ENCODE measurements at places on chromosomes 2 and 18.

- no peaks in the 10 kb centered on the region for H3K27me3 ChIP-seq
- H3K4me1 ChIP-seq: peaks cover 24% of the 10 kb centered on the region
- H3K36me3 ChIP-seq: peaks cover 91% of the 10 kb centered on the region
- no peak for DNase-seq
- no peak overlapping the region for H3K27ac ChIP-seq
Observed at GRCh38 chr18:23536204-23536603, 32.9 kb downstream of the RMC1 start.

GRCh38 chr2:180614776-180615175, 365.6 kb upstream of the UBE2E3 start:
- DNase-seq: no peak
- H3K4me1 ChIP-seq: no peaks in the 10 kb centered on the region
- no peaks in the 10 kb centered on the region for H3K36me3 ChIP-seq
- H3K4me3 ChIP-seq: no peak overlapping the region

DNA sequence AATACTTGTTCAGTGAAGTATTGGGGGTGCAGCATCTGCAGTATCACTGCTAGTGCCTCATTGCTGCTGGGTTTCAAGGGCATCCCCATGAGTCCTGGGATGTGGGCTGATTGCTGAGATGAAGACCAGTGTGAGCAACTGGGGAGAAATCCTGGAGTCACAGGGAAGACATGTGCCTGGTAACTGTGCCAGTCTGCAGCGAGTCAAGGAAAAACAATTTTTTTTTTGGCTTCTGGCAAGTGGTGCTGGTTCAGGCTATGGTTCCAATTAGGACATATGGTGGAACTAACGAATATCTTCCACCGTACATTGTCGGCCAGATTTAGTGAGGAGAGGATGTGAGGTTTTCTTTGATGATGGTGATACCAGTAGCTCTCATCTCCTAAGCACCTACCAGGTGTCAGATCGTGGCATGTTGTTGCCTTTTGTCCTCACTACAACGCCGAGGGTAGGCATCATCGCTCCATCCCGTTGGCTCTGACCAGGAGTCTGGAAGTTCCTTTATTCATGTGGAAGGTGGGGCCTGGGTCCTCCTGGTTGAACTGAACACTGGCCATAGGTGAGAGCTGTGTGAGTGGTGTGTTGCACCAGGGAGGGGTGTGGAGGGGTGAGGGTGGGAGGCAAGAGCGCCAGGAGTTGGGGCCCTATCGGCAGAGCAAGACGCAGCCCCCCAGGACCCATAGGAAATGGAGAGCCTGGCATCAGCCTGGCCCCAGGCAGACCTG, 118.0 kb upstream of the HS6ST1 start:
- H3K4me1 ChIP-seq: peaks cover 14% of the 10 kb centered on the region
- no peak overlapping the region for H3K4me3 ChIP-seq
- H3K36me3 ChIP-seq: no peaks in the 10 kb centered on the region
- no peak overlapping the region for H3K27ac ChIP-seq
- peaks cover 22% of the 10 kb centered on the region for H3K27me3 ChIP-seq

DNA sequence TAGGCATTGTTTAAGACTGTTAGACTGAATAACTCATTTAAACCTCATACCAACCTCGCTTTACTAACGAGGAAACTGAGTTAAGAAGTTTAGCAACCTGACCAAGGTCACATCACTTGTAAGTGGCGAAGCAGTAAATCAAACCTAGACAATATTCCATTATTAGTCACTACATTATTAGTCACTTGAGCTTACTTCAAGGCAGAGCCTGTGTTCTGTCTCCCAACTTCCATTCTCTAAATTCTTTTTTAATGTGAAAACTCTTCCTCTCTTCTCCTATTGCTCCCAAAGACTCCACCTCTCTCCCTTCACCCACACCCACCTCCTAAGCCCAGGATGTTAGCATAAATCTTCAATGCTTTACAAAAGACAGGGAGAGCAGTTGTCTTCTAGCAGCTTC, 156.5 kb downstream of the ARL6IP6 start:
- H3K27me3 ChIP-seq: no peaks in the 10 kb centered on the region
- H3K4me1 ChIP-seq: no peaks in the 10 kb centered on the region
- H3K27ac ChIP-seq: no peak overlapping the region
- H3K4me3 ChIP-seq: no peak overlapping the region
- no peaks in the 10 kb centered on the region for H3K36me3 ChIP-seq

GRCh38 chr18:45066886-45067285, 386.2 kb downstream of the SETBP1 start:
- H3K4me1 ChIP-seq: no peaks in the 10 kb centered on the region
- no peak overlapping the region for H3K27ac ChIP-seq

DNA sequence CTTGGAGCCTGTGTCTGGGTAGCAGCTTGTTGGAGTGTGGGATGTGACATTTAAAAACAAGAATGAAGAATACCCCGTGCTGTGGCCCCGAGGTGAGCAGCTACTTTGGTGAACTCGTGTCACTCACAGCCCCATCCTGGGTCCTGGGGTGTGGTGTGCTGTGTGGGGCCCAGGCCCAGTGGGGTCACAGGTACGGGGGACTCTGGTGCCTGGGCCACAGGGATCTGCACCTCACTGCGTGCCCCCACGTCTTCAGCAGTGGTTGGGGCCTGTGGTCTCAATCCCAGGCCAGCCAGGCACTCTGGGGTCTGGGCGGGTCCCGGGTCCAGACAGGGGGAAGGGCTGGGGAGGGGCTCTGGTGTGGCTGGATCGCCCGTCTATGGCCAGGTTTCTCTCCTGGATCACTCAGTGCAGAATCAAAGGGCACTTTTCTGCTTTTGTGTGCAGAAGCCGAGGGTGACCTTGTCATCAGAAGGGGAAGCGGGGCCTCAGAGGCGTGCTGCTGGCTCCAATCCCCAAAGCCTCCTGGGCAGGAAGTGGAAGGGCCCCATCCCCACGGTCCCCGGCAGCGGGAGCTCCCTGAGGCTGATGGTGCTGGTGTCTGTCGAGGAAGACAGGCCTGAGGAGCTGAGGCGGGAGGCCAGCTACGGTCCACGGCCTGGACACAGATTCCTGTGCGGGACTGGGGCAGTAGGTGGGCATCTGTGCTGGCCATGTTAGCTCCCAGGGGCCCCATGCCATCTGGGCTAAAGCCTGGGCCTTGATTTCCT, 1.4 kb downstream of the GPR35 start:
- H3K4me1 ChIP-seq: peaks cover 36% of the 10 kb centered on the region
- H3K27me3 ChIP-seq: no peaks in the 10 kb centered on the region
- H3K4me3 ChIP-seq: peak overlapping the region; percentile 73
- H3K36me3 ChIP-seq: peaks cover 23% of the 10 kb centered on the region
- no peak for DNase-seq

DNA sequence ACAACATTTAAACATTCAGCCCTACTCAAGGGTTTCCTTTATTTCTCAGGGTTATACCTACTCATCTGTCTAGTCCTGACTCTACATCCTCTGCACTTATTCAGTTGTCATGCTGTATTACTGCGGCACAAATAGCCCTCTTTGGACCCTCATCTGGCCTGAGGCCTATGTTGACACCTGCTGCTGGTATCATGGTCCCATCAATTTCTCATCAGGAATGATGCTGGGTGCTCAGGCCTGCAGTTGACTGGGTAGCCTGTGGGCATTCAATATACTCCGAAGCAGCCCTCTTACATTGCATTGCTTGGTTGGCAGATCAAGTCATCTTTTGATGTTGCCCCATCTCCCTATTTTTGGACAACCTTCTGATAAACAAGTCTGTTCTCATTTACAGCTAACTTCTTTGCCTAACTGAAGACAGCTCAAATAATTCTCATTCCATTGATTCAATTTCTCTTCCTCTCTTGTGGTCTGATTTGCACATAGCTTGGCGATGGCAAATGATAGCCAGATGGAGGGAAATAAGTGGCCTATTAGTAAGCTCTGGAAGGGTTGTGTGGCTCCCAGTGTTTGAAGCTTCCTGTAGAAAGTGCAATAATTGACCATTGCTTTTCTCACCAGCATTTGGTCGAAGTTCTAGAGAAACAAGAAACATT, 19.1 kb upstream of the MC4R start:
- H3K36me3 ChIP-seq: no peaks in the 10 kb centered on the region
- H3K27ac ChIP-seq: no peak overlapping the region
- H3K27me3 ChIP-seq: no peaks in the 10 kb centered on the region
- H3K4me1 ChIP-seq: no peaks in the 10 kb centered on the region

GRCh38 chr2:174664084-174664759, 66.6 kb upstream of the WIPF1 start:
- H3K27ac ChIP-seq: no peak overlapping the region
- DNase-seq: no peak
- H3K36me3 ChIP-seq: peaks cover 6% of the 10 kb centered on the region
- no peak overlapping the region for H3K4me3 ChIP-seq

- no peak for DNase-seq
- H3K27ac ChIP-seq: no peak overlapping the region
- H3K4me1 ChIP-seq: peaks cover 9% of the 10 kb centered on the region
- H3K36me3 ChIP-seq: no peaks in the 10 kb centered on the region
- H3K4me3 ChIP-seq: no peak overlapping the region
Observed at GRCh38 chr2:9692456-9693195, 61.8 kb upstream of the YWHAQ start.

- no peak overlapping the region for H3K27ac ChIP-seq
- H3K4me3 ChIP-seq: no peak overlapping the region
- H3K4me1 ChIP-seq: no peaks in the 10 kb centered on the region
- H3K27me3 ChIP-seq: no peaks in the 10 kb centered on the region
- H3K36me3 ChIP-seq: no peaks in the 10 kb centered on the region
- no peak for DNase-seq
Observed at GRCh38 chr2:138321458-138321857, 180.1 kb upstream of the SPOPL start.

GRCh38 chr2:119049968-119050704, 108.1 kb downstream of the MARCO start:
- no peak for DNase-seq
- no peak overlapping the region for H3K27ac ChIP-seq
- H3K36me3 ChIP-seq: no peaks in the 10 kb centered on the region
- peaks cover 4% of the 10 kb centered on the region for H3K27me3 ChIP-seq
- H3K4me1 ChIP-seq: no peaks in the 10 kb centered on the region

DNA sequence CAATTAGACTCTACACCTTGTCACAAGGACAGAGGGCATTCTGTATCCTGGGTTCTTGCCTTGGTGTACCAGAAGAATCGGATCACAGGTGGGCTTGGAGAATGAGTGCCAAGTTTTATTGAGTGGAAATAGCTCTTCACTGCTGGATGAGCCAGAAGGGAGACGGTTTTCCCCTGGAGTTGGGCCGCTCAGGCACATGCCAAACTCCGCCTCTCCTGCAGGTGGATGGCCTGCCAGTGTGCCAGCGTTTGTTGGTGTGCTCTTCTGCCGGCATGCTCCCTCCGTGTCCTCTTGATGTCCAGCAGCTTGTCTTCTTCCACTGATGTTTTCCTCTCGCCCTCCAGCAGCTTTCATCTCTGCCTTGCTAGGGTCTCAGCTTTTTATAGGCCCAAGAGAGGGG, 115.5 kb upstream of the RAB27B start:
- DNase-seq: no peak
- peaks cover 41% of the 10 kb centered on the region for H3K27me3 ChIP-seq
- H3K27ac ChIP-seq: no peak overlapping the region

- no peaks in the 10 kb centered on the region for H3K36me3 ChIP-seq
- no peaks in the 10 kb centered on the region for H3K4me1 ChIP-seq
- no peak for DNase-seq
- no peak overlapping the region for H3K27ac ChIP-seq
- H3K27me3 ChIP-seq: peaks cover 7% of the 10 kb centered on the region
Observed at GRCh38 chr2:106892048-106892447, 6.1 kb upstream of the ST6GAL2 start.

- H3K4me1 ChIP-seq: peaks cover 24% of the 10 kb centered on the region
- no peak for DNase-seq
- H3K27ac ChIP-seq: no peak overlapping the region
- H3K27me3 ChIP-seq: no peaks in the 10 kb centered on the region
- no peak overlapping the region for H3K4me3 ChIP-seq
Observed at GRCh38 chr2:208279236-208279635, 13.2 kb downstream of the PIKFYVE start.

DNA sequence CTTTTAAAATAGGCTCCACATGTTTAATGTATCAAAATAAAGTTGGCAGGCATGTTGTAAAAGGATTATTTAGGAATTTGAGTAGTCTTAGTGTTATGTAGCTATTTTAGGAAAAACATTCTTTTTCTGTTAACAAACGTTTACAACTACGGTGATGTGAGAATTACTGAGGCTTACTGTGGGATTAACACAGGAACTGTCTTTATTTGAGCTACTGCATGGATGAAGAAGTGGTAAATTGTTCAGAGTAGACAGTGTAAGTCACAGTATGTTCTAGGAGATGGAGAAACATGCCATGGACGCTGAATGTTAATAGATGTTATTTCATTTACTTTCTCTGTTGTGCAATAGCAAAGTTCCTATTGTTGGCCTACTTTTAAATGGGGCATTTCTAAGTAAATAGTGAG, 1.6 kb downstream of the PPM1B start:
- H3K4me1 ChIP-seq: peaks cover 45% of the 10 kb centered on the region
- H3K27ac ChIP-seq: no peak overlapping the region
- no peak for DNase-seq

DNA sequence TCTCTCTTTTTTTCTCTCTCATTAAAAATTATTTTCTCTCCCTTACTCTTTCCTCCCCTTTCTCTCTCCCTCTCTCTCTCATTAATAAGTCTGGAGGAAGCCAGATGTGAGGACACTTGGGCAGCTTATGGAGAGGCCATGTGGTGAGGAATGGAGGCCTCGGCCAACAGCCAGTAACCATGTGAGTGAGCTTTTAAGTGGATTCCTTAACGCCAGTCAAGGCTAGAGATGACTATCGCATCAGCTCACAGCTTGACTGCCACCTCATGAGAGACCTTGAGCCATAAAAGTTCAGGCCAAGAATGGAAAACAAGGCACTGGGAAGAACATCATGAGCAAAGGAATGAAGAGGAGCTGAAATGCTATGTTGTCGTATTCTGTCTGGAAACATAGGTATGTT, 39.1 kb downstream of the ETAA1 start:
- no peaks in the 10 kb centered on the region for H3K27me3 ChIP-seq
- H3K4me3 ChIP-seq: no peak overlapping the region
- no peaks in the 10 kb centered on the region for H3K4me1 ChIP-seq
- no peak for DNase-seq

GRCh38 chr2:107036293-107036692, 150.3 kb upstream of the ST6GAL2 start:
- no peak for DNase-seq
- H3K4me3 ChIP-seq: no peak overlapping the region
- no peak overlapping the region for H3K27ac ChIP-seq

DNA sequence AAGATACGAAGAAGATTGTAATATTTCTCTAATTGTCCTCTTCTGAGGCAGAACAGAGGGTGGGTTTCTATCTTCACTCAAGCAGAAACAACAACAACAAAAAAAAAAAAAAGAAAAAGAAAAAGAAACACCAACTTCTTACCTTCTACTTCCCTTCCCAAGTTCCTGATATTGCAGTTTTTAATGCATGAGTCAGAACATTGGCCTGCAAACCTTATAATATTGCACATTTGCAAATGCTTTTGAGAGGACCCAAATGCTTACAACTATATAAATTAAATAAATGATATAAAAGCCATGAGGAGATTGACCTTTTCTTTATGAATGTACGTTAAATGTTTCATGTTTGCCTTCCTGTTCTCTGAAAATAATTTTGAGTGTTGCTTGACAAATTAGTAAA, 37.3 kb downstream of the PAX3 start:
- no peak overlapping the region for H3K27ac ChIP-seq
- no peak for DNase-seq
- no peak overlapping the region for H3K4me3 ChIP-seq

GRCh38 chr2:156436497-156437085, 412 bp downstream of the GPD2 start:
- H3K36me3 ChIP-seq: peaks cover 31% of the 10 kb centered on the region
- peak; percentile 22 for DNase-seq
- peak overlapping the region; percentile 98 for H3K27ac ChIP-seq

GRCh38 chr2:65017335-65017734, 28.1 kb downstream of the SLC1A4 start:
- H3K4me3 ChIP-seq: no peak overlapping the region
- peaks cover 76% of the 10 kb centered on the region for H3K36me3 ChIP-seq
- no peak overlapping the region for H3K27ac ChIP-seq
- peaks cover 9% of the 10 kb centered on the region for H3K4me1 ChIP-seq

All from activated T-helper 2 cell treated with anti-CD3 and anti-CD28 coated beads, Interferon-gamma antibody, Interleukin-2, Interleukin-4, amounts not matched to agents 10 μg/mL and 5 μg/mL and 100 μg/mL, durations not matched to agents 14 hours and 24 hours and 36 hours (primary cell).